ENCODE measurements at places on chromosomes 7 and 10. TPM values are rescaled to one million over a fixed set of nuclear protein-coding genes. Genes with fewer than 3 reads are reported as not detected.

DNA sequence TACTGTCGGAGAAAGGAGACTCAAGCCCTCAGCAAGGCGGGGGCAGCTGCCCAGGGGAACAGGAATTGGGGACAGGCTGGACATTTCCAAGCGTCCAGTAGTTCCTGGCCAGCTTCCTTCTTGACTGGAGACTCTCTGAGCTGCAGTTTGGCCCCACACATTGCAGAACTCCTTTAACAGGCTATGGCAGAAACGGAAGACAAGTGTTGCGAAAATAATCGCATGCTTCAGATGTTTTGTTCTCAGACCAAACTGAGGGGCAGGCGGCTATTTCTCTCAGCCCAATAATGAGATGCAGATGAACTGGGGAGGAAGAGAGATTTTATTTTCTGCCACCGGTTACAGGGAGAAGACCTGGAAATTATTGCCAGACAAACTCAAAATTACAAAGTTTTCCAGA, 88.0 kb upstream of the PFKP start:
- DNase-seq = no peak

GRCh38 chr10:73873838-73874215, 528 bp downstream of the CAMK2G start:
- no peak for DNase-seq

- no peak for DNase-seq
Observed at GRCh38 chr10:129405389-129405788, 61.7 kb upstream of the MGMT start.

DNA sequence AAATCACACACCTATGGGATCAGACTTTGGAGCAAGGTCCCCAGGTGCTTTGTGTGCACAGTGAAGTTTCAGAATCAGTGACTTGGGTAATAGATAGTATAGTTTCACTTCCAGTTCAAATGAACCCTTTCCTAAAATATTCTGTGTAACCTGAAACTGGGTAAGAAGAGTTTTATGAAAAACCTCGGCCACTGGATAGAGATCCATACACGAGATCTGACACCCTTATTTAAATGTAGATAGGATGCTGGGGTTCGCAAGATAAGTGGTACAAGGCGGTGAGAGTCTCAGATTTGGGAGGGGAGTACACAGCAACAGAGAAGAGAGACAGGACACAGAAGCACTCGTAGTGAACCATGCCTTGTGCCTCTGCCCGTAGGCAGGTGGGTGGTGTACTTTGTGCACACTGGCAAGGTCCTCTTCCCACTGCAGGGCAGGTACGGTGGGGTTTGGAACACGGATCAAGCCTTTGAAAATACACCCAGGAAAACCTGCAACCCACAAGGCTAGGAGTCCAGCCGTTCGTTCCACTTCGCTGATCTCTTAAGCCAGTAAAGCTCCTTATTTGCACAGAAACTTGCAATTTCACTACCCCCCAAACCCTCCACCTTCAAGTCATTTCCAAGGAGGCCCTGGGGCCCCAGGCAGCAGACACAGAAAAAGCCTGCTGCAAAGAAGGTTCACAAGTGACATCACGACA, 162.8 kb downstream of the USP6NL start:
- DNase-seq = no peak

DNA sequence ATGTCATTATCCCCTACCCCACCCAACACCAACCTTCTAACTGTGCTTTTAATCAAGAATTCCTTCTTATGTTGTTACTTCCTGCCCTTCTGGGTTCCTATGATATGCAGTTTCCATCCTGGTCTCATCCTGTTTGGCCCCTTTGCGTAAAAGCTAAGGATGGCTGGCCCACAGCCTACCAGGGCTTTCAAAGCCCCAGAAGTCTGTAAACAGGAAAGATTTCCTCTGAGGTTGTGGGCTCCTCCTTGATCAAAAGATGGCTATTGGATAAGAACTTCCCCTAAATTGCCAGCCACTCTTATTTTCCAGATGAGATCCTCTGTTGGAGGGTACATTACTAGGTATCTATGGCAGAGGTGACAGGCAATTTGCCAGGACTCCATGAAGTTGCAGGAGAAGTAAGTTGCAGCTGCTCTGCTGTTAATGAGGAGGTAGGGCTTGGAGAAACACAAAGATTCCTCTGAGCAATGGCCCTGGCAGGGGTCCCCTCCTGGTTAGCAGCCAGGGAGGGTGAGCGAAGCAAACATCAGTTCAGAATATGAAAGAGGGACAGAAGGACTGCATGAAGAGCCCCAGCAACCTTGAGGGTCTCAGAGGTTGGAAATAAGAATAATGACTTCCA, 32.1 kb downstream of the NRP1 start:
- DNase-seq = no peak

DNA sequence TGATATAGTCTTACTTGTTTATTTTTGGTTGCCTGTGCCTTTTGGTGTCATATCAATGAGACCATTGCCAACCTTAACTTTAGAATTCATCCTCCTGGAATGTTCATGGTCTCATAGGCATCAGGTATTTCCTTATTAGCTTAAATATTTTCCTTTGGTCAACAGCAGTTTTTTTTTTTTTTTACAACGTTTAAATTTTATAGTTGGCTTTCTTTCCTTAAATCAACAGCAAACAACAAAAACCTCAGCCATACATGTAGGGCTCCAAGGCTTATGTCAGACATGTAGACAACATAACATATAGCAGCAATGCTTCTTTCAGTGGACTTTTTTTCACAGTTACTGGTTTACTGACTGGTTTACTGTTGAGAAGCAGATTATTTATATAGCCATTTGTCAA, 22.7 kb downstream of the ENTPD7 start:
- DNase-seq = no peak

GRCh38 chr10:65864036-65864435, 1061.8 kb upstream of the LRRTM3 start:
- DNase-seq = no peak

GRCh38 chr7:74101061-74101681, 17.6 kb downstream of the LIMK1 start:
- no peak for DNase-seq

GRCh38 chr7:108875139-108875538, 305.5 kb downstream of the DNAJB9 start:
- DNase-seq = peak; percentile 56

Gene ANKRD61
- total RNA-seq = 0.42 TPM

Gene CLEC2L
- total RNA-seq = not detected

Gene AFAP1L2
- 8.5 TPM for total RNA-seq

Gene TPK1
- 8.8 TPM for total RNA-seq

Gene TEX36
- total RNA-seq = not detected
